Endodermal cell (in vitro differentiated cells): ENCODE measurements at places on chromosomes 4 and X. TPM values are rescaled to one million over a fixed set of nuclear protein-coding genes. Genes with fewer than 3 reads are reported as not detected.

Gene QRFPR
- total RNA-seq = 0.52 TPM in 1 of 2 replicates, not detected in the other

Gene SORBS2
- total RNA-seq = 7.0 and 7.9 TPM in 2 replicates

GRCh38 chr4:159175989-159176375 is 73.1 kb downstream of the RAPGEF2 start:
- no peak for DNase-seq

DNA sequence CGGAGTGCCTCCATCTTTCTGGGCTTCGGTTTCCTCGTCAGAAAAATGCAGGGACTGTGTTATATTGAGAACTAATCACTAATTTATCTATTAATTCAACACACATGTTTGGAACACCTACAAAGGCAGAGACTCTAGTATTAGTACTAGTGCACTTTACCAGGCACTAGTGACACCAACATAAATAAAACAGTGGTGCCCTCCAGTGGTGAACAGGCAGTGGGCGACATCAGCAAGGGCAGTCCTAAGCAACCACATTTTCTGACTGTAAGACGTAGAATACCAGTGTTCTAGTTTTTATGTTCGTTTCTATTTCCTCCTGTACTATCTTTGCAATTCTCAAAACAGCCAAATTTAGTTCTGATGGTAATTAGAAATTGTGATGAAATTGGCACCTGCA is 69.1 kb upstream of the UCP1 start:
- peak; percentile 81 for DNase-seq

GRCh38 chrX:153772316-153773217 is 8.3 kb upstream of the SRPK3 start:
- no peak for DNase-seq

DNA sequence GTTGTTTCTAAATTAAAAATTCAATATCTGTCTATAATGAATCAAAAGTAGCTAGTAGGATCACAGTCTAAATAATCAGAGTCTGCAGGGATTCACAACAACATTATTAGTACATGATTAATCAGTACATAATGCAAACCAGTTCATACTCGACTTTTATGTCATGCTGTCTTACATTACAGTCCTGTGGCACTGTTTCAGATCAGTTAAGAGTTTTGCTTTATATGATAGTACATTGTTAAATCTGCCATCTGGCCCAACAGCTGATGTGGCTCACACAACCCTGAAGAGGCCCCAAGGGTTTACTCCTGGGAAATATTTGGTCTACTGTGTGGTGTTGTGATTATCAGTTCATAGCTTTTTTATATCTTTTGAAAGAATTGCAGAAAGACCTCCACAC is 247.1 kb upstream of the ETNPPL start:
- DNase-seq = no peak

GRCh38 chr4:47933840-47934239 is 19.5 kb upstream of the NFXL1 start:
- no peak for DNase-seq

GRCh38 chrX:49167740-49168108 is 4.0 kb upstream of the PLP2 start:
- DNase-seq = no peak

Gene NSG1
- 1.4 to 2.0 TPM (median 1.8 TPM) in 3 replicates for total RNA-seq

Gene PCDH19
- 1.0 and 1.5 TPM in 2 replicates for total RNA-seq

- no peak for DNase-seq
Observed at GRCh38 chr4:145760176-145760575, 80.2 kb downstream of the C4orf51 start.

DNA sequence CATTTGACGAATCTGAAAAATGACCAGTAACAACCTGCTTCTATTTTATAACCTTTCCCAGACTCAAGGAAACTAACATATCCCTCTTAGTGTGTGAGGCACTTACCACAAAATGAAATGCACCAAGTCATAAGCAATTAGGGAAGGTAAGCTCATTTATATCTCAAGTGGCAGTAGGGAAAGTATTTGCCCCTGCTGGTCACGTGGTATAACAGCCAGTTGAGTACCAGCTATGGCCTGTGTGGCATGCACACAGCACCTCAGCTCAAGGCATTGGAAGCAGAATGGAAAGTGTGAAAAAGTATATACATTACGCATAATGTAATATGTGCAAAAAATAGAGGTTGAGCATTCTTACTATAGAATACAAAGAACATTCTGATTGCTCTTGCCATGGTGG is 178.3 kb upstream of the GYPA start:
- no peak for DNase-seq

Gene PDGFRA
- total RNA-seq = 7.6 to 16.0 TPM (median 7.8 TPM) in 3 replicates
